Stimulated activated CD4-positive, alpha-beta T cell treated with anti-CD3 and anti-CD28 coated beads, TNF-alpha, amount 100 ng/mL, for 4 hours (primary cell): ENCODE measurements at places on chromosomes 2 and 18.

DNA sequence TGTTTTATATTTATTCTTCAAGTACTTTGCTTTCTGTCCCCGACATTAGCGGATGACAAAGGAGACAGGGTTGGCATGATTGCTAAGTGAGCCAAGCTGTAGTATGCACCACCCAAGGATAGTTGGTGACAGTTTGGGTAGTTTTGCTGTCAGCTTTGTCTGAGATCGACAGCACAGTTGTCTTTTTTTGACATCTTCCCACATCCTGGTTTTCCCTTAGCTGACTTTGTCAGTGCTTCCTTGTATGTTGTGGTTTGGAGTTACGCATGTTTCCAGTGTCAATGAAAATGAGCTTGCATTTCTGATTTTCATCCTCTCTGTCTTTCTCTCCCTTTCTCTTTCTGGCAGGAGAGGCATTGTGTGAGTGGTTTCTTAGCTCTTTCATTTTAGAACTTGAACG is 44.6 kb upstream of the DOCK10 start:
- DNase-seq: no peak

- DNase-seq: no peak
These were observed 6.6 kb downstream of the PSD4 start for GRCh38 chr2:113180131-113180946.

DNA sequence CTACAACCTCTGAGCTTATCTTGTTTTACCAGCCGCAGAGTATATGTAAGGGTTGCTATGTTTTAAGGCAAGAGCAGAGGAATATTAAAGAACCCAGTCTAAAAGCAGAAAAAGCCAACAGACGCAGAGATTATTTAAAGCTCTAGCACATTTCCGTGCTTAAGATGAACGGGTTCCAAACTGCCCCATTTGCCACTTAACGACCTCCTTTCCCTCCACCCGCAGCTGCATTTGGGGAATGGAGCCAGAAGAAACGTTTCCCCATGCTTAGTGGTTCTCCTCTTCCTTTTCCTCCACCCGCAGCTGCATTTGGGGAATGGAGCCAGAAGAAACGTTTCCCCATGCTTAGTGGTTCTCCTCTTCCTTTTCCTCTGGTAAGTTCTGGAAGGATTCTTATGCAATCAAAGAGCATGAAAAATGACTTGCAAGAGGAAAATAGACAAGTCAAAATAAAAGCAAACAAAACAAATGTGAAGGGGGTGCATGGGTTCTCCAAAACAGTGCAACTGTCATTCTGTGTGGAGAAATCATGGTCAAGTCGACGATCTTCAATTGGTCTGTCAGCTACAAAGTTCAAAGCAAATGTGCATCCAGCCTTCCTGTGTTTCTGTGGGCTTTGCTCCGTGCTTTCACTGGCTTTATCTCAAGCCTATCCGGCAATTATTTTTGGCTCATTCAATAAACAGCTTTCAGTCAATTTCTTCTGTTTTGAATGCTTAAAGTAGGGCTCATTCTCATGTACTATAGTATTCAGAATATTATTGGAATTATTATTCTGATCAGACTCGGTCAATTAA is 57.8 kb downstream of the DIPK1C start:
- DNase-seq: no peak

DNA sequence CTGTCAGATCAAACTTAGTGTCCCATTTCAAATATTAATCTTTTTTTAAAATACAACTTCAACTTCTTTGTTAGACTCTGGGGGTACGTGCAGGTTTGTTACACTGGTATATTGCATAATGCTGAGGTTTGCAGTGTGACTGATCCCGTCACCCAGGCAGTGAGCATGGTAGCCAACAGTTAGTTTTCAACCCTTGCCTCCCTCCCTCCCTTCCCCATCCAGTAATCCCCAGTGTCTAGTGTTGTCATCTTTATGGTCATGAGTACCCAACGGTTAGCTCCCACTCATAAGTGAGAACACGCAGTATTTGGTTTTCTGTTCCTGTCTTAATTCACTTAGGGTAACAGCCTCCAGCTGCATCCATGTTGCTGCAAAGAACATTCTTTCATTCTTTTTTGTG is 23.9 kb downstream of the NOL10 start:
- no peak for DNase-seq

DNA sequence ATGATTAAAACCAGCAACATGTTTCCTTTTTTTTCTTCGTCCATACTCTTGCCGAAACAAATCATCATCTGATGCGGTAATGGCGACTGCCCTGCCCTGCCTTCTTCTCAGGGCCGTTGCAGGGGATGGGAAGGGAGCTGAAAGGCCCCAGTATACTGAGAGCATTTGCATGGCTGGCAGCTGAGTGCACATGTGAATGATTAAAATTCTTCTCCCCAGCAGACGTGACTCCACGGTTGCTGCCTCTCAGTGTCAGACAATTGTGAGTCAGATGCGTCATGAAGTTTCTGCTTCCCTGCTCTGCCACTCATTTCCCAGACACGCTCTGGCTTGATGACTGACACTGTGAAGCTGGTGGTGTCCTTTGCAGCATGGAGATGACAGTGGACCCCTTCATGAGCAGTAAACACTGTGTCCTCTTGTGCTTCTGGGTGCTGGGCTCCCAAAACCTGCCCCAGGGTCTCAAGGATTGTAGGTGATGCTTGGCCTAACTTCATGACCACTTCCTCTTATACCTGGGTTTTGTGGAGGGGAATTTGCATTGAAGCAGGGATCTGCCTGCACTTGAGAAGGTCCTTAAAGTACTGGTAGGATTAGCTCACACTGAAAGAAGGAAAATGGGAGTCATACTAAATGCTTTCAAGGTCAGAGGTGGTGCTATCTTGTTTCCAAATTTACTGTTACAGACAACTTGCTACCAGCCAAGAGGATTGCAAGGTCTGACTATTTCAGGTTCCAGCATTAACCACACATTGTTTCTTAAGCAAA is 222.5 kb upstream of the COPS8 start:
- DNase-seq: no peak

- no peak for DNase-seq
These were observed 45.1 kb upstream of the FOSL2 start for GRCh38 chr2:28347596-28347995.

DNA sequence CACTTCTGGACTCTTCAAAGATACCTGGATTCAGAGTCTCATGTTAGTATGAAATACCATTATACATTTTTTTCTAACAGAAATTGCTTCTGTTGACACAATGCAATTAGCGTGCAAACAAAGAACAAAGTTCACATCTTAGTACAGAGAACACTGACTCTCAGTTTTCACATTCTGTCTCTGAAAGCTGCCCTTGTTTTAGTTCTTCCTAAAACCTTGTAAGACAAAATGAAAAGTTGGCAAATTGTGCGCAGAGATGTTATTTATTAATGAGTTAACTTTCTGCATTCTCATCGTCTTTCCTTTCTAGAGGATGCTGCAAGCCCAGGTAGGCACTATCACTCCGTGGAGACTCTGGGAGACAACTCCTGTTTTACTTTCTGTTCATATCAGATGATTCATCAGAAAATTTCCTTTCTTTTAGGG is 377.3 kb upstream of the POU3F3 start:
- DNase-seq: no peak

DNA sequence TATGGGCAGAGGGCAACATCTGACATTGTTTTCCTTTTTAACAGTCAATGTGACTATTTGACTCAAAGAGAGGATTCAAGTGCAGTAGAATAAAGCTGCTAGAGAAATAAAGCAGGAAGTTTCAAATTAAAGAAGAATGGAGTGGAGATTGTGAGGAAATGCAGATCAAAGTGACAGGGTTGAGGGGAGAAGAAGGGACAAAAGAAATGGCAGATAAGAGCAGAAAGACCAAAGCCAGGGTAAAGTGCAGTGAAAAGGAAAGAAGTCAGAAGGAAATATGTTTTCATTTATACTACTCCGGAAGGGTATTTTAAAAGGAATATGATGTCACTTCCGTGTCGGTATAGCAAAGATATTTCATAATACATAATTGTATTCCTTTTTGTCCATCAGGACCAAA is 297.5 kb upstream of the CRIM1 start:
- no peak for DNase-seq

DNA sequence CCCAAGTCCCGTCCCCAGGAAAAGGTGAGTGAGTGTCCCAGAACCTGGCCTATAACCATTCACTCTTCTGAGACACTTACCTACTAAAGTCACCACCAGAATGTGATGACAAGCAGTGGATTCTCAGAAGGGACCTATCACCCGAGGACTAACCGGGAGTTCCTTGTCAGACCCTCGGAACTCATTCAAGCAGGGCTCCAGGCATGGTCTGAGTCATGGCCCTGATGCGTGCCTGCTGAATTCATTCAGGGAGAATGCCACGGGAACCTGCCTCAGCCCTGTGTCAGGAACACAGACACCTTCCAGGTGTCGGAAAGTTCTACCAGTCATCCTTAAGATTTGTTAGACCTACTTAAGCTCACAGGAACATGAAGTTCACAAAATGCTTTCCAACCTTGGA is 29.8 kb downstream of the ALPK2 start:
- no peak for DNase-seq

GRCh38 chr2:168432565-168433186 is 23.4 kb upstream of the CERS6 start:
- no peak for DNase-seq

GRCh38 chr2:207418419-207418818 is 111.3 kb upstream of the CREB1 start:
- DNase-seq: no peak

- no peak for DNase-seq
These were observed 114.9 kb downstream of the HDAC4 start for GRCh38 chr2:239285932-239286230.

- no peak for DNase-seq
These were observed 15.3 kb upstream of the ARID5A start for GRCh38 chr2:96521219-96521618.

GRCh38 chr18:21444465-21445212 is 155.9 kb downstream of the ESCO1 start:
- no peak for DNase-seq

- no peak for DNase-seq
These were observed 10.2 kb downstream of the IAH1 start for GRCh38 chr2:9484533-9484932.

- DNase-seq: no peak
These were observed 203.1 kb downstream of the INSIG2 start for GRCh38 chr2:118291251-118291880.

- no peak for DNase-seq
These were observed 29.0 kb downstream of the SERPINB5 start for GRCh38 chr18:63505566-63506335.

- DNase-seq: no peak
These were observed 11.9 kb downstream of the FRZB start for GRCh38 chr2:182854375-182855105.

GRCh38 chr2:195456771-195457170 is 200.3 kb upstream of the SLC39A10 start:
- DNase-seq: no peak

GRCh38 chr18:60549338-60549960 is 176.9 kb upstream of the MC4R start:
- DNase-seq: no peak

GRCh38 chr2:216551234-216552068 is 52.8 kb downstream of the RPL37A start:
- no peak for DNase-seq

DNA sequence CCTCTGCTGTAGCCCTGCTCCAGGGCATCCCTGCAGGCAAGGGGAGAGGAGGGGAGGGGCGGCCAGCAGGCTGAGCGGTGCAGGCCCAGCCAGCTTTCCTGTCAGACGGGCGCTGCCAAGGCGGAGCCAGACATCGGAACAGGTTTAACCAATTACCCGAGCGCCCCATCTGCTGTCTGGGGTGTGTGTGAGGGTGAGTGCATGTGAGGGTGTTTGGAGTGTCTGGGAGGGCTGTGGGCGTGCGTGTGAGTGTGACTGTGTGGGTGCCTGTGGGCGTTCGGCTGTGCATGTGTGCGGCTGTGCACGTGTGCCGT is 20.0 kb downstream of the EMX1 start:
- DNase-seq: no peak

DNA sequence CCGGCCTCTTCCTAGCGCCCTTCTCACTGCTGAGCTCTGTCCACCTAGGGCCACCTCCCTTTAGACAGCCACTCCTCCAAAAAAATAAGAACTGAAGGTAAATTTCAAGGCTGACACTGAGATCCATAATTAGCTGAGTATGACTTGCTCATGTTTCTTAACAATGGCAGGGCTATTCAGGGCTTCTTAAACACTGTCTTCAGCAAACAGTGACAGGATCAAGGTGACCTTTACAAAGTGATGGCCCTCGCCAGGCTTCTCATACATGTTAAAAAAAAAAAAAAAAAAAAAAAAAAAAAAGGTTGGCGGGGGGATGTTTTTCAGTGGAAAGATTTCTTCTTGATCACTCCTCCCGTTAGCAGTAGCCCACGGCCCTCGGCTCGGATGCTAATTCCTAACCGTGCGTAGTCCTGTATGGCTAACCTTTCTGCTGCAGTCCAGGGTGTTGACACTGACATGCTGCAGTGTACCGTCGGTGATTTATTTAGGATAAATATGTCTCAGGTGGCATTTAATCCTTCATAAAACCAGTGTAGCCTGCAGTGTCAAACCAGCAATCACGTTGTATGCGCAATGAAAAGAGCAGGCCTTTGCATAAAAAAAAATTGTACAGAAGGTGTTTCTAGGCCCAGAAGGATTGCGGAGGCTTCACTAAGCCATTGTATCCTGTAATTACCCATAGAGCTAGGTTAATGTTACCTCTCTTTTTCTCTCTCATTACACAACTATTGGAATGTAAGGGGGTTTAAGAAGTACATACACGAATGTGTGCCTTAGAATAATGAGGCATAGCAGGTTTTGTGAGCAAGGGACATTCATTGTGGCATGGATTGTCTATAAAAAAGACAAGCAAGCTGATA is 142.7 kb downstream of the PTGR3 start:
- no peak for DNase-seq

DNA sequence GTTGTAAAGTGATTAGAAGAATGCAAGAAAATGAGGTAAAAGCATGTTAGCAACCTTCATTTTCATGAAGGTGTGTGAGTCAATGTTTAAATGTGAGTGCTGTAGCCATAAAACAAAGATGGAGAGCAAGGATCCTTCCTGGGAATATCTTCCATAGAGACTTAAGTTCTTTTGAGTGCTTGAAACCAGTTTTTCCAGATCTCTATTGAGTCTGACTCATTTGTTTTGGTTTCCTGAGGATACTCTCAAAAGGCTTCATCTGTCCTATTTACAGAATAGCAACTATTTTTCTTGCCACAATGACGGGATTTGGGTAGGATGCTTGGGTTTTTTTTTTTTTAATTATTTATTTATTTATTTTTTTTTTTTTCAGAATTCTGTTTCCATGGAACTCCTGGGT is 45.9 kb upstream of the ASB1 start:
- DNase-seq: no peak

- DNase-seq: no peak
These were observed 41.3 kb downstream of the PSMG2 start for GRCh38 chr18:12744103-12744502.

- DNase-seq: no peak
These were observed 611.1 kb upstream of the FANCL start for GRCh38 chr2:58852243-58852642.

- no peak for DNase-seq
These were observed 123.0 kb downstream of the ACAA2 start for GRCh38 chr18:49690312-49690711.

GRCh38 chr18:3211236-3211992 is 8.4 kb downstream of the MYOM1 start:
- no peak for DNase-seq

- DNase-seq: no peak
These were observed 135.5 kb downstream of the PDE1A start for GRCh38 chr2:182291296-182291695.

- no peak for DNase-seq
These were observed 73.6 kb upstream of the IGFBP5 start for GRCh38 chr2:216768908-216769411.

- no peak for DNase-seq
These were observed at the start of gene HAAO for GRCh38 chr2:42792583-42793333. Gene HAAO (minus strand): TSS chr2:42792583. CDS start chr2:42792536, 47 bp downstream.

GRCh38 chr2:119429225-119429981 is 2.3 kb upstream of the TMEM37 start:
- no peak for DNase-seq

- DNase-seq: no peak
These were observed 1.0 kb upstream of the PEX13 start for GRCh38 chr2:61016392-61017002.
